A549 (cell line): ENCODE measurements at places on chromosomes 1 and 21. TPM values are rescaled to one million over a fixed set of nuclear protein-coding genes. Genes with fewer than 3 reads are reported as not detected.
A peak's percentile ranks its signal among the peaks of the same experiment; 100 is the strongest.

DCST1 gene
- polyA plus RNA-seq: not detected in 3 replicates

CFHR2 gene
- polyA plus RNA-seq: not detected in 3 replicates

DIO1 gene
- polyA plus RNA-seq: not detected in 3 replicates

DNA sequence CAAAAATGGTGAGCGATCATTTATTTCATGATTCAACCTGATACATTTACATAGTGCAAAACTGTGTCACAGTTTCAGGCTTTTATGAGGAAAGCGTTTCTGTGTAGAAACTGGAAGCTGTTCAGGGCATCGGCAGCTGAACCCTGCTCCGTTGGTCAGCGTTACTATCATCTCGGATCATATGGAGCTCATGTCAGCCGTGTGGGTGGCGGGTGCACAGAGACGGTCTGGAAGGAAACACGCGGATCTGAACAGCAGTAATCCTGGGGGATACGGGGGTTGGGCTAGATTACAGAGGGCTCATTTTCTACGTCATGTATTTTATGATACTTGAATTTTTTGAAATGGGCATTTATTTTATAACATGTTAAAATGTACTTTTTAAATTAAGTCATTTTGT lies 15.1 kb downstream of the C1orf174 start:
- no peak for DNase-seq

- DNase-seq: peak; percentile 6
Measured at GRCh38 chr1:98090351-98090750, 169.5 kb upstream of the DPYD start.

DNA sequence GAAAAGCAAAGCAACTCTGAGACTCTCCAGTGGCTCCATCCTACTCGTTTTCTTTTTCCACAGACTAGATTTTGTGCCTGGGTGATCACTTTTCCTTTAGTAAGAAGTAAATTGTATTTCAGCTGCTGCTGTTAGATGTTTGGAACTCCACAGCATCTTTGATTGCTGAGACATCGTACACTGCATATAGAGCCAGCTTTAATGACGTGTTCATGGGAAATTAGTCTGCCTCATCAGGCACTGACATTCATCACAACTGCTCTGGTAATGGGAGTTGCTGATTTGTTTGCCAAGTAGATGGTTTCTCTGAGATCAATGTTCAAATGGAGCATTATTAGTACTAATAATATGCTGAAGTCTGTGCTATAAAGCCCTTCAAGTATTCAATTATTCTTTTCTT lies 573.8 kb upstream of the NR5A2 start:
- no peak for DNase-seq
